Smooth muscle cell of the brain vasculature (primary cell): ENCODE measurements at places on chromosomes 16 and 17.

GRCh38 chr16:55154262-55154661 is 169.7 kb upstream of the IRX6 start:
- no peak for DNase-seq

DNA sequence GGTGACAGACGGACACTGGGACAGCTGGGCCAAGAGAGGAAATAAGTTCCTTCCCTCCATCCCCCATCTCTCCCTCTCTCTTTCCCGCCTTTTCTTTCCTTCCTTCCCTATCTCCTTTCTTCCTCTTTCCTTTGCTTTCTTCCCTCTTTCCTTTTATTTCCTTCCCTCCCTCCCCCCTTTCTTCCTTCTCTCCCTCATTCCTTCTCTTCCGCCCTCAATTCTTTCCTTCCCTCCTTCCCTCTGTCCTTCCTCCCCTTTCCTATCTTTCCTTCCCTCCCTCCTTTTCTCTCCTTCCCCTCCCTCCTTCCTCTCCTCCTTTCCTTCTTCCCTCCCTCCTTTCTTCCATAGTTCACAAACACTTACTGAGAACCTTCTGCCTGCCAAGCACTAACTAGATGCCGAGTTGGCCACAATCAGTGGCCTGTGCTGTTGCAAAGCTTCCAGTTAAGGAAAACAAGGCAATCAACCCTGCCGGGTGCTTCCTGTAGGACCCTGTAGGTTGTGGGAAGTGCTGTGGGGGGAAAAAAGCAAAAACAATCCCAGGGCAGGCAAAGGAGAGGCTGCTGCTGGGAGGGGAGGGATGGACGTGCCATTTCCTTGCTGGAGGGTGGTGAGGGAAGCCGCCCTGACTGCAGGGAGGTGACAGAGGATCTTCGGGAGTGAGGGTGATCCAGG is 31.7 kb downstream of the ABCC6 start:
- DNase-seq: no peak

DNA sequence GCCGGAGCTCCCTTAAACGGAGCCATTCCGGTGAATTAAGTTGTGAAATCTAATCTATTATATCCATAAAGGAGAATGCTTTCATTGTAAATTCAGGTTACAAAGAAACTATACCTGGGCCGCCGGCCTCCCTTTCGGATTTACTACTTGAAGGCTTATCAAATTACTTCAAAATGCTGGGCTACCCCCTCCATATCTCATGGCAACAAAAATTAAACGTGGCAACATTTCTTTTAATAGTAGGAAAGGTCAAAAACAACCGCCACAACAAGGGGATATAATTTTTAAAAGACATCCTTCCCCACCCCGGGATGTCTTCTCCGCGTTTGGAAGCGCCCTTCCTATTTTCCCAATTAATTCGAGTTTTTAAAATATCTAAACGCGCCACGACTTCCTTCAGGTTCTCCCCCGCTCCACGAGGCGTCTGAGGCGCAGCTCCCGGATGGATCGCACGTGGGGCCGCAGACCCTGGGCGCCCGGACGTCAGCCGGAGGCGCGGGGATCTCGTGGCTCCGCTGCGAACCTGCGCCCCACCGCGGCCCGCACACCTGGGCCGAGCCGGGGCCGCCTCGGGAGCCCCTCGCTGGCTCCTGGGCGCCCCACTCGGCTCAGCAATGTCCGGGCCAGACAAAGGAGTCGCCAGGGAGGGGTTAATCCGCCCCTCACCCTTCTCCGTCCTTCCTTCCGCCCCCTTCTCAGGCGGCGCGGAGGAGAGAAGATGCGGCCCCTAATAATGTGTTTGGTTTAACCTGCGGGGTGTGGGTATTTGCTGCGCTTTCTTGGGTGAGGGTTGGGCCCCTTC is 47.4 kb upstream of the SLC38A10 start:
- no peak for DNase-seq

DNA sequence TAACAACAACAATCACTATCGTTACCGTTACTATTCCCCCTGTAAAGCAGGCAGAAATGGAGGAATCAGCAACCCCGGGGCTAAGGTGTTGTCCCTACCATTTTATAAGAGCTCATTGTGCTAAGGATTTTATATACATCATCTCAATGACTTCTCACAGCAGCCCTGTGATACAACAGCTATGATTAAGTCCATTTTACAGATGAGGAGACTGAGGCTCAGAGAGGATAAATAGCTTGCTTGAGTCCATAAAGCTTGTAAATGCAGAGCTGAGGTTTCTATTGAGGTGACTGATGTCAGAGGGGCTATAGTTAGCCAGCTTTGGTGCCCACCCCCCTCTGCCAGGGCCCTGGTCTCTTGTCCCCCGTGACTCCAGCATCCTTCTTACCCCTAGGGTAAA is 16.7 kb upstream of the PDK2 start:
- DNase-seq: no peak

DNA sequence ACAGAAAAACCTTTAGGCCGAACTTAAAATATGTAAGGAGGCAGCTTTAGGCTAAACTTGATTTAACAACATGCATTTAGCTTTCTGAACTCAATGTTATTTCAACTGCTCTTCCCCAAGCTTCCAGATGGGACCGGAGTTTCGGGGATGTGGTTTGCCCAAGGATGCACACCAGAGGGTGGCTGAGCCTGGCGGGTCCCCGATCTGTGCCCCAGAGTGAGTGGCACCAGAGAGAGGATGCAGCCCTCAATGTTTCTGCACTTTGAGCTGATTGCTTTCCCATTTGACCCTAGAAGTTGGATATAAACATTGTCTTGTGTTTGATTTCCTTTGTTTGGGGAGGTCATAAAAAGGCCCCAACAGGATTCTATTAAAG is 348.0 kb upstream of the TNRC6C start:
- DNase-seq: no peak

GRCh38 chr16:4060009-4060408 is 56.2 kb downstream of the ADCY9 start:
- no peak for DNase-seq

DNA sequence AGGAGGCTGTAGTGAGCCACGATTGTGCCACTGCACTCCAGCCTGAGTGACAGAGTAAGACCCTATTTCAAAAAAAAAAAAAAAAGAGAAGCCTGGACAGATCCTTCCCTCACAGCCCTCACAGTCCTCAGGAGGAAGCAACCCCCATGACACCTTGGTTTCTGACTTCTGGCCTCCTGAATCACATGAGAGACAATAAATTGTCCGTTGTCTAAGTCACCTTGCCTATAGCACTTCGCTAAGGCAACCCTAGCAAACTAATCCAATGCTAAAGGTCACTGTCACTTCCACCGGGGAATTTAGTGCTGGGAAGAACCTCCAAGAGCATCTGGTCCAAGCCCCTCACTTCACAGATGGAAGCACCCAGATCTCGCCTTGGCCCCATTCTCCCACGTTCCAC is 18.9 kb upstream of the SLC39A11 start:
- DNase-seq: no peak

DNA sequence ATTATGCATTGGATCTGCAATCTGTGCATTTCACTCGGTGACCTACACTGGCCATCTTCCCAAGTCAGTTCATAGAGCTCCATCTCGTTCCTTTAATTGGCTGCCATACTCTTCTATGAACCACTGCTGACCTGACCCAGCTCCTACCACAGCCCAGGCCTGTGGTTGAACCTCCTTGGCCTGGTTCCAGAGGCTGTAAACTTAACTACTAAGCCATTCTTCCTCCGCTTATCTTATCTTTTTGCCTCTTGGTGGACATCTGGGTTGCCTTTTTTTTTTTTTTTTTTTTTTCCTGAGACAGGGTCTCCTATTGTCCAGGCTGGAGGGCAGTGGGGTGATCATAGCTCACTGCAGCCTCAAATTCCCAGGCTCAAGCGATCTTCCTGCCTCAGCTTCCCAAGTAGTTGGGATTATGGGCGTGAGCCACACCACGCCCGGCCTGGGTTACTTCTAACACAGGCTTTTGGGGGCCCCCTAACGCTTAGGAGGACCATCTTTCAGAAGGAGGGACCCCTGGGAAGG is 18.3 kb downstream of the COQ7 start:
- DNase-seq: no peak

GRCh38 chr17:34307110-34307509 is 12.1 kb upstream of the CCL8 start:
- no peak for DNase-seq

GRCh38 chr17:50916708-50917417 is 50.7 kb upstream of the TOB1 start:
- no peak for DNase-seq

GRCh38 chr16:74372369-74372768 is 3.7 kb upstream of the NPIPB15 start:
- no peak for DNase-seq

DNA sequence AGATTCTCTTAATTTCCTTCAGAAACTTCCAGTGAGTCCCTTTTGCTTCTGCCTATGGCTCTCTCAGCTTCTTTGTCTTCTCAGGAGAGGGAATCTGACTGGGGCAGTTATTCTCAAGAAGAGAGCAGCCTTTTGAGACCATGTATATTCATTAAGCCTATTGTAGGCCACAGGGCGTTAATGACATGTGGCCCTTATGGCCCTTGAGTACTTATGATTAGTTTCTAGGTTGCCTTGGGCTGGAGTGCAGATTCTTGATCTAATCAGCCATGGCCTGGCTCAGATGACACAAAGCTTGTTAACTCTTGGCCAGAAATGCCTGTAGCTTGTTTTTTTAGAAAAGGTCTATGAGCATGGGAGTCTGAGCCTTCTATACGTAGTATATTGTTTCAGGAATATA is 17.4 kb downstream of the MFSD11 start:
- DNase-seq: no peak

DNA sequence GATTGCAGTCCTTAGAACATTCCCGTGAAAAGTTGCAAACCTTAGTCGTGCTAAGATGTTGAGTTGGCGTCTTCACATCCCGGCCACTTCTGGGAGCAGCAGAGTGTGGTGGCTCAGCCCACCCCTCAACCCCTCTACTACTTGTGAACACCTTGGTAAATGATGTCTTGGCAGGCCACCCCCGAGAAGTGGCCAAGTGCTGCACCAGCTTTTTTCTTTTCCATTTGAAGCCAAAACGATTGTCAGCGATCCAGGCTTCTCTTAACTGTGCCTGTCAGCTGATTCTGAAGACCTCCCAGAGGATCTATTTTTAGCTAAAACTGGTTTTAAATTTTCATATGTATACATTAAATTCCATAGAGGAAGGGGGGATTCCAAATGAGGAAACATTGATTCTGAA is 247.5 kb downstream of the CDH13 start:
- DNase-seq: no peak

GRCh38 chr17:55710829-55711496 is 11.7 kb downstream of the TMEM100 start:
- no peak for DNase-seq

- no peak for DNase-seq
Observed at GRCh38 chr17:49051269-49051668, 54.1 kb downstream of the IGF2BP1 start.

DNA sequence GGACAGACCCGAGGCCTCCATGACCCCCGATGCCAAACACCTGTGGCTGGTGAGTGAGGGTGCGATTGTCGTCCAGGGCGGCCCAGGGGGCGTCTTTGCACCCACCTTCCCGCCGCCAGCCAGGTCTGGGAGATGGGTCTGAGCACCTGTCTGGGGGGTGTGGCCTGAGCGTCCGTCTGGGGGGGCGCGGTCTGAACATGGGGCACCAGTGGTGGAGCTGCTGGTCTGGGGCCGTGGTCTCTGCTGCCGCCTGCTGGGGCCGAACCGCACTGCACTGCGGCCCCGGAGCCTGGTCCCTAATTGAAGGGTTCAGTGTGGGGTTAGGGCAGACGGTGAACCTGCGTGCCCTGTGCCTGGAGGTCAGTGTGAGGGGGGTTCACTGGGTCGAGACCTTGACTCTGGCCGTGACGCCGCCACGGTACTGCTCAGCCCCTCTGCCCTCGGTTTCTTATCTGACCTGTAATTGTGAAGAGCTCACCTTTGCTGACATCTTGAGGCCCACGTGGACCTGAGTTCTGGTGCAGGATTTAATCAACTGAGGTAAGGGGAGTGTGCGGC is 12.6 kb upstream of the TCF25 start:
- DNase-seq: no peak

GRCh38 chr17:65727246-65727645 is 165.8 kb upstream of the AXIN2 start:
- no peak for DNase-seq

DNA sequence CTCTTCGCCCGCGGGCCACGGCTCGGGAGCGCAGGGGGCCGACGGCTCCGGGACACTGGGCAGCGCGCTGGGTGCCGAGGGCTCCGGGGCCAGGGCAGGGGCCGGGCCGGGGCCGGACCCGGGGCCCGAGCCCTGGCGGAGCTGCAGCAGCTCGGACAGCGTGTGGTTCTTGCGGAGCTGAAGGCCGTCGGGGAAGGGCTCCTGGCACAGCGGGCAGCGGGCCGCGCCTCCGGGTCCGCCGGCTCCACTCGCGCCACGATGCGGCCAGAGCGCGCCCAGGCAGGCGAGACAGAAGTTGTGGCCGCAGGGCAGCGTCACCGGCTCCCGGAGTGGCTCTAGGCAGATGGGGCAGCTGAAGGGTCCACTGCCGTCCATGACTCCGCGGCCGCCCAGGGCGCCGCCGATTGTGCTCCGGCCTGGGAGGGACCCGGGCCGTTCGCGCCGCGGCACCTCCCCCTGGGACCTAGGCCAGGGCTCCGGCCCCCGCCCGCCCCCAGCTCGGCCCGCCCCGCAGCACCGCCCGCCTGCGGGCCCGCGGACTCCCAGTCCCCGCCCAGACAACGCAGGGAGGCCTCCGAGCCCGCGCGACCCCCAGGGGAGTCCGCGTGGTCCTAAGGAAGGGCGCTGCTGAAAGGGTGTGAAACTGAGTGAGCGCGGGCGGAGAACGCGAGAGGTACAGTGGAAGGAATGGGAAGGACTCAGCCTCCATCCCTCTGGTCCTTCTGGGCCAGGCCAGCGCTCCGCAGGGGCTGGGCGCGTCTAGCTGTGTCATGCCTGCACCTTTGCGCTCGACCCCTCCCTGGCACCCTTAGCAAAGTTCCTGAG is at the start of gene TRIM47:
TRIM47 (minus strand) TSS at position 408 of the 825 bp plus-strand sequence; CDS start at position 375, 33 bp downstream.
- DNase-seq: no peak

GRCh38 chr17:36816214-36816906 is 120.9 kb upstream of the LHX1 start:
- DNase-seq: no peak

DNA sequence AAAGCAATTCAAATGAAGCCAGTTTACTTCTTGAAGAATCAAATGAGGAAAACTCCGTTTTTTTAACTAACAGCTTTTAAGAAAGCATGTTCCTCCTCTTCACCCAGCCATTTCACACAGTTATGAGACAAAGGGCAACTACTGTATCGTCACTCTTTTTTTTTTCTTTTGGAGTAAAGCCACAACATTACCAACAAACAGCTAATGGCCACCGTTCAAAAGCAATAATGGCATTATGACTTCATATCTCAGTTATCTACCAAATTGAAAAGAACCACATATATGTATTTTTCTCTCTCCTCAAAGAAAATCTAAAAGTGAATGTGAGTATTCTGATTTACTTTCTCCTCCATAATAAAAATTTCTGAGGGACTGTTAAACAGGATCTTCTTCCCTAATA is 14.5 kb downstream of the GRB2 start:
- no peak for DNase-seq
